K562 (cell line): ENCODE measurements at places on chromosomes 2 and 18.

DNA sequence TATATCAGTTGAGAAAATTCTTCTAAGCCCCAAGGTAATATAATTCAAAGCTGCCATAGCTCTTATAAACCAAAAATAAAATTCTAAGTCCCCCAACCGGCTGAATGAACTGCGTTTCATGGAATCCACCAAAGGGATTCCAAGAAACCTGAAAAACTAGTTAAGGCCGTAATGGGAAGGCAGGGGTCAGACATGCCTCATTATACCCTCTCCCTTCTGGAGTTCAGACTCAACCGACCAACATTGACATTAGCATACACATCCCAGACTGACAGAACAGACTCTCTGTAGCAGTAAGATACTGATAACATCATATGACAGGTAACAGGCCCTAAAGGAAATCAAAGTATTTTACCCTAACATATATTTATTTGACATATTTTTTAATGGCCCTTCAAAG is 31.4 kb upstream of the PHLPP1 start:
- DNase-seq = no peak

GRCh38 chr2:120764492-120764891 is 28.8 kb downstream of the GLI2 start:
- DNase-seq = no peak

DNA sequence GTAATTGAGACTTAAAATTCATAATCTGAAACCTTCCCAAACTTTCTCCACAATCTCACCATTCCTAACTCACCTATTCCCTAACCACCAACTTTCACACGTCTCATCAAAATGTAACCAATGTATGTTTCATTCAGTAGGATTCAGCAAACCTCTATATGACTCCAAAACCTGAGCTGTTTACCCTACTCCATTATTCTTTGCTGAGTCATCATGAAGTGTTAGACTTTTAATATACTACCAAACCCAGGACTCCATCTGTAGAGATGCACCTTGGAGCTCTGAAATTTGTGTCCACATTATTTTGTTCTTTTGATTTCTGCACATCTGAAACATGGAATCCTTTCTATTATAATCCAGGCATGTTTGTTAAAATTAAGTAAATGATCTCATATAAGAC is 727.0 kb upstream of the PIK3C3 start:
- DNase-seq = no peak

DNA sequence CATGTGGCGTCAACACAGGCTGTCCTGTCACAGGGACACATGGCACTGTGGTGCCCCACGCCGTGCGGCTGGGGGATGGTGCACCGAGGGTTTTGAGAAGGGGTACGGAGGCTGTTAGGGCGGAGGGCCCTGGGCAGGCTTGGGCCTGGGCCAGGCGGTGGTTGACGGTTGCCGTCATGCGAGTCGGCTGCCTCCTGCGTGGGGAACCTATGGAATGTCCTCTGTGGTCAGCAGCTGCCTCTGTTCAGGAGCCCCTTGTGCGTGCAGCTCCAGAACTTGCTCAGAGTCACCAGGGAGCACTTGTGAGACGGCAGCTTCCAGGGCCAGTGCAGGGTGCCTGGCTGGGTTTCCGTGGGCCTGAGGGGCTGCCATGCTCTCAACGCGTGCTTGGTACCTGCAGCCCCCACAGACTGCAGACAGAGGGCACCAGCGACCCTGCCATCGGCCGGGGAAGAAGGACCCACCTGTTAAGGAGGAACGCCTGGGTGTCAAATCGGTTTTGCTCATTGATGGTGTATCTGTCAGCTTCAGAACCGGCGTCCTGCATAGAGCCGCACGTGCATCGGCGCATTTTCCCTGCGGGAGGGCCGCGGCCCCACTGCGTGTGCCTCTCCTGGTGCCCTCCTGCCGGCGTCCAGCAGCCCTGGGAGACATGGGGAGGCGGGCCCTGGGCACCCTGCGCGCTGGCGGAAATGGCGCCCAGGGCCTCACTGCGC is 10.0 kb upstream of the D2HGDH start:
- no peak for DNase-seq

GRCh38 chr2:4174796-4175195 is 471.4 kb downstream of the DCDC2C start:
- DNase-seq = no peak

GRCh38 chr2:219104107-219105035 is 43.6 kb upstream of the IHH start:
- peak; percentile 49 for DNase-seq

DNA sequence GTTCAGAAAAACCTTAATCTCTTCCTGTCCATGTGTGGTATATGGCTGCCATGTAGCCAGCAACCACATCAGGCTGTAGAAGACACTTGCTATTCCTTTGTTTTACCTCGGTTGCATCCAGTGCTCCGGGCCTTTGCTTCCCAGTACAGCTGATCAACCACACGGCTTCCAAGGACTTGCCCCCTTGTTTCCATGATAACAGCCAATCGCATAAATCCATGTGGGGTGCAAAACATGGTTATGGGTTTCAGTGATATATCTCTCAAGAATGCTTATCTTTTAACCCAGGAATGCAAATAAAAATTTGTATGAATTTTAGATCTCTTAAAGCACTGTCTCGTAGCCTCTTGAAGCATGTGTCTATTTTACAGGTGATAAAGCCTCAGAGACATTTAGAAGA is 118.3 kb downstream of the MGAT5 start:
- DNase-seq = no peak

- no peak for DNase-seq
These were observed 76.9 kb downstream of the ACTR3 start for GRCh38 chr2:113966832-113967231.

- no peak for DNase-seq
These were observed 147.6 kb downstream of the SP3 start for GRCh38 chr2:173817582-173817981.

GRCh38 chr18:13455960-13456481 is 237.5 kb downstream of the LDLRAD4 start:
- DNase-seq = no peak

DNA sequence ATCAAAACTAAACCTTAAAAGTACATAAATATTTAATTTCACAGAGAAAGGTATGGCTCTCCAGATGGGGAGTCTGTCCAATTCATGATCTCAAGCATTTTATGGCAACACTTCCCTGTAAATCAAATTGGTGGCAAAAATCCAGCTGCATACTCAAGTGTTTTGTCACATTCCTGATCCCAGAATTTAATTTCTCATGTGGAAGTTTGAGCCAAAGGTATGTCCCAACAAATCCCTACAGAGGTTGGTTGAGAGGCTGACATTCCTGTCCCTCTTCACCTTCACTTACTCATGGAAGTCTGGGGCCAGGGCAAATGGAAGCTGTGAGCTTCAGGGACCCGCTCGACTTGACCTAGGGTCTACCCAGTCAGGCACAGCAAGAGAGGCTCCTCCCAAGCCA is 17.7 kb downstream of the KLF7 start:
- no peak for DNase-seq

DNA sequence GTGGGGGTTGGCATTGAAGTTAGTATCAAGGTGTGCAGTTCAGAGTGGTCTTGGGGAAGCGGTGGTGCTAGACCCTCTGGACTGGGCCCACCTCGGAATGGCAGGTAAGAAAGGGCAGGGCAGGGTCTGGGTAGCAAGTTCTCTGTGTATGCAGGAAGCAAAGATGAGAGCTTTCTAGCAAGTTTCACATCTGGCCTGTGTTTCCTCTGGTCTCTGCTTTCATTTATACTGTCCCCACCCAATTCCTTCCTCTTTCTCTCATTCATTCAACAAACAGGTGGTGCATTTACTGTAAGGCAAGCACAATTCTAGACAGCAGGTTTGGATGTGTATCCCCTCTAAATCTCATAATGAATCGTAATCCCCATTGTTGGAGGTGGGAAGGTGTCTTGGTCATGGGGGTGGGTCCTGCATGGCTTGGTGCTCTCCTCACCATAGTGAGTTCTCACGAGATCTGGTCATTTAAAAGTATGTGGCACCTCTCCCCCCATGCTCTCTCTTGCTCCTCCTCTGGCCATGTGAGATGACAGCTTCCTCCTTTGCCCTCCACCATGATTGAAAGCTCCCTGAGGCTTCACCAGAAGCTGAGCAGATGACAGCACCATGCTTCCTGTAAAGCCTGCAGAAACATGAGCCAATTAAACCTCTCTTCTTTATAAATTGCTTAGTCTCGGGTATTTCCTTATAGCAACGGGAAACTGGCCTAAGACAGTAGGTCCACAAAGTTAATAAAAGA is 51.8 kb downstream of the PKDCC start:
- no peak for DNase-seq

DNA sequence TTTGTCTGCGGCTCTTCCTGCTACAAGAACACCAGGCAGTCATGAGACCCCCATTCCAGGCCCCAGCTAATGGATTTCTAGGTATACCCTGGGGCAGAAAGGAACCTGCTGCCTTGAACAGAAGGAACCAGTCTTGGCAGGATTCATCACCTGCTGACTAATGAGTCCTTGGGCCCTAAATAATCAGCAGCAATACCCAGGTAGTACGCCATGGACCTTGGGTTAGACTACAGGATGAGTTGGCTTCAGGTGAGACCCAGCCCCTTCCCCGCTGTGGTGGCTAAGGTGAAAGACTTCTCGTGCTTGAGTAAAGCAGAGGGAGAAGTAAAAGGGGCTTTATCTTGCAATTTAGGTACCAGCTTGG is 105.0 kb downstream of the SPIRE1 start:
- DNase-seq = no peak

DNA sequence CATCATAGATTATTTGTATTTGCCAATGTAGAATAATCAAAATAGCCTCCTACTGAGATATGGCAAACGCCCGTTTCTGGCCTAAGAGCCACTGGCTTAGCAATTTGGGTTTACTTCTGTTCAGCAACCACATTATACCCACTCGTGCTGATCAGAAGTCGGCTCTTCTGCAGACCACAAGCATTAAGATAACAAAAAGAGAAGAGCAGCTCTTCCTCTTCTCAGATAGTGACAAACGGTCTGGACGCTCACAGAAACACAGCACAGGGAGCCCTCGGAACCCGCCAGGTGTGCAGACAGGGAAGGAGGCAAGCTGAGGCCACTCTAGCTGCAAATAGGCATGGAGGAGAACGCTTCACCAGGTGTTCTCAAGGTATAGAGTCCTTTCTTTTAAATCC is 164.0 kb downstream of the HDAC4 start:
- no peak for DNase-seq

- DNase-seq = no peak
These were observed 165.3 kb upstream of the TFPI start for GRCh38 chr2:187719510-187719909.

GRCh38 chr18:73826098-73826497 is 321.5 kb downstream of the FBXO15 start:
- no peak for DNase-seq

DNA sequence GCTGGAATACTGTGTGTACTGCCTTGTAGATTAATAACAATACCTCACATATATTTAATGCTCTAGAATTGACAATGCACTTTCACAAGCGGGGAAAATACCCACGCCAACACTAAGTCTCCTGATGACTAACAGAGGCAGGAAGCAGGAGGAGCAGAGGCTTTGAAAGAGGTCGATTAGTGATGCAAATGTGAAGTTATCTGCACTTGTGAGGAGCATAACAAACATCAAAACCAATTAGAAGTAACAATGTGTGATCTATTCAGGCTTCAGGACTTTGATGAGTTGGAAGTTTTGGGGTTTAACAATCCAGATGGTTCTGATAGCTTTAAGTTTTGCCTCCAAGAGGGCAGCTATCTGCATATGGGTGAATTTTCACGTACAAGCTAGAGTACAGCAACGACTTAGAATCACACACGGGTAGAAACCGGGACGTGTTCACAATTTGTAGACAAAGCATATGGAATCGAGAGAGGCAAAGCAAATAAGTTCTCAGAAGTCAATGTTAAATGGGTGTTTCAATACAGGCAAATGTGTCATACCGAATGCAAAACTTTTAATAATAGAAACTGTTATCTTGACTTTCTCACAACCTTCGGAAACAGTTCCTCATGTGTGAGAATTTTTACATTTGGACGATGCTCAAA is 114.5 kb downstream of the METTL8 start:
- no peak for DNase-seq

- no peak for DNase-seq
These were observed 16.2 kb downstream of the CCDC88A start for GRCh38 chr2:55403256-55403998.

GRCh38 chr2:199792381-199792780 is 58.6 kb downstream of the FTCDNL1 start:
- no peak for DNase-seq

DNA sequence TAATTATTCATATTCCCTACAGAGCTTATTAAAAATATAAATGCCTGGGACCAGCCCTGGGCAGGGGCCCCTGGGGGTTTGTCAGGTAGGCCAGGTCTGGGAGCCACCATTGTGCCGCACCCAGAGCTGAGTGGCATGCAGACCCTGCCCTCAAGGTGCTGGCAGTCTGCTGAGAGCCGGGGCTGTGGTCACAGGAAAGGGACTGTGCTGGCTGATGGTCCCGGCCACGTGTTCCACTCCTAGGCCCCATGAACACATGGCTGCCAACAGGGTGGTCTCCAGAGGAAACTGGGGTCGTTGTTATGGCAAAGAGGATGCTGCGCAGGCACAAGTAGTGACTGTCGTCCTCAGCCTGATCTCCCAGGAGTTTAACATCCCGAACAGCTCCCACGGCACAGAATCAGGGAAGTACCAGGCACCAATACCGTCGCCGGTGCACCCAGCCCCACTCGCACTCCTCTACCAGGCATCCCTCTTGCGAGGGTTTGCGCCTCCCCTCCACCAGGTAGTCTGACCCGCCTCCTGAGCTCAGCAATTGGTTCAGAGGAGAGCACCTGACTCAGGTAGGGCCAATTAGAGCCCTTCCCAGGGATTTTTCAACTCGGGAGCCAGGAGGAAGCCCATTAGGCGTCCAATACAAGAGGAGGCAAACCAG is 39.2 kb upstream of the BIN1 start:
- DNase-seq = no peak

- DNase-seq = no peak
These were observed 274.5 kb downstream of the NCKAP5 start for GRCh38 chr2:133293544-133294353.

DNA sequence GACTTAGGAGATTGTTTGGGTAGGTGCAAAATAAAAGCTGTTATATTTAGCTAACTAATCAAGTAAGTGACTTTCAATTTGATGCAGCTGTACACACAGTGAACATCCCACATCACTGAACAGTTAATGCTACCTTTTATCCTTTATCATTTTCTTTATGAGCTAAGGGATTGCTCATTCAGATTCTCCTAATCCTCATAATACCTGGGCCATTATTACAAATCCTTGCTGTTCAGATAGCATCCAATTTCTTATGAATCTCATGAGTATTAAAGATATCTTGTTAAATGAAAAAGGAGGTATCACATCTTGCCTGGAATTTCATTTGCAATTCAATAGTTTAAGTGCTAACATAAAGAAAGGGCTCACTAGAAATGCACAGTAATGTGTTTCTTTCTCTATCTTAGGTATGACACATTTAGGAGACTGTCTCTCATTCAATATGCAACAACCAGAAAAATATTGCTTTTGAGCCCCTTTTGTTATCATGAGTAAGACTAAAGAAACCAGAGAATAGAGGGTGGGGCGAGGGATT is 918.5 kb downstream of the CBLN2 start:
- no peak for DNase-seq

- no peak for DNase-seq
These were observed 246.9 kb upstream of the CYP26B1 start for GRCh38 chr2:72394541-72395070.
